ENCODE measurements at places on chromosomes 13 and 19.

DNA sequence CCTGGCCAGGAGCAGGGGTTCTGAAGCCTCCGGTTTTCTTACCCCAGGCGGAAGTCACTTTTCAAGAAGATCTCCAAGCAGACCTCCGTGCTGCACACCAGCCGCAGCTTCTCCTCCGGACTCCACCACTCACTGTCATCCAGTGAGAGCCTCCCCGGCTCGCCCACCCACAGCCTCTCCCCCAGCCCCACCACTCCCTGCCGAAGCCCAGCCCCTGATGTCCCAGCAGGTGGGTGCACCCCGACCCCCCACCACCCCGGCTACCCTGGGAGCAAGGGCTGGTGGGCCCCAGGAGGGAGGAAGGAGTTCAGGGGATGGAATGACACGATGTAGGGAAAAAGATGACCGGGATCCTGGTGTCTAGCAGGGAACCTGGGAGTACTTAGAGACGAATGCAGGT lies 5.6 kb upstream of the PIK3R2 start:
- no peak for DNase-seq
- H3K27ac ChIP-seq = no peak overlapping the region
- no peaks in the 10 kb centered on the region for H3K27me3 ChIP-seq
- no peak overlapping the region for H3K4me3 ChIP-seq
- H3K4me1 ChIP-seq = peaks cover 7% of the 10 kb centered on the region

GRCh38 chr13:37446503-37446902 lies 152.1 kb downstream of the POSTN start:
- no peaks in the 10 kb centered on the region for H3K4me1 ChIP-seq
- DNase-seq = no peak
- H3K4me3 ChIP-seq = no peak overlapping the region
- no peak overlapping the region for H3K27ac ChIP-seq

DNA sequence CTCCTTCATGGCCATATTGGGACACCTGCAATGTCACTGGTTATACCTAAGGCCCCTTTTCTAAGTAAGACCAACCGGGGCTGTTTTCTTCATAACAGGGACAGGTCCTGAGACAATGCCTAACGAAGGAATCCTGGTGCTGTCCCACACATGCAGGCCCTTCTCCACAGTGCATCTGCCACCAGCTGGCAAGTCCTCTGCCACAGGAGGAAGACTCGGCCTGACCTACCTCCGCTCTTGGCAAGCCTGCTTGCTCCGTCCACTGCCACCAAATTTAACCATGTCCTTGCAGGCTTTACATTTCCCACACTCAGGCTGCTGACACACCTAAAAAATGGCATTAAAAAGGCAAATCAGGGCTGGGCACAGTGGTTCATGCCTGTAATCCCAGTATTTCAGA lies 31.8 kb upstream of the EIF3G start:
- H3K4me1 ChIP-seq = peaks cover 1% of the 10 kb centered on the region
- H3K27me3 ChIP-seq = no peaks in the 10 kb centered on the region
- H3K36me3 ChIP-seq = peaks cover 38% of the 10 kb centered on the region
- H3K27ac ChIP-seq = peak overlapping the region; percentile 54

DNA sequence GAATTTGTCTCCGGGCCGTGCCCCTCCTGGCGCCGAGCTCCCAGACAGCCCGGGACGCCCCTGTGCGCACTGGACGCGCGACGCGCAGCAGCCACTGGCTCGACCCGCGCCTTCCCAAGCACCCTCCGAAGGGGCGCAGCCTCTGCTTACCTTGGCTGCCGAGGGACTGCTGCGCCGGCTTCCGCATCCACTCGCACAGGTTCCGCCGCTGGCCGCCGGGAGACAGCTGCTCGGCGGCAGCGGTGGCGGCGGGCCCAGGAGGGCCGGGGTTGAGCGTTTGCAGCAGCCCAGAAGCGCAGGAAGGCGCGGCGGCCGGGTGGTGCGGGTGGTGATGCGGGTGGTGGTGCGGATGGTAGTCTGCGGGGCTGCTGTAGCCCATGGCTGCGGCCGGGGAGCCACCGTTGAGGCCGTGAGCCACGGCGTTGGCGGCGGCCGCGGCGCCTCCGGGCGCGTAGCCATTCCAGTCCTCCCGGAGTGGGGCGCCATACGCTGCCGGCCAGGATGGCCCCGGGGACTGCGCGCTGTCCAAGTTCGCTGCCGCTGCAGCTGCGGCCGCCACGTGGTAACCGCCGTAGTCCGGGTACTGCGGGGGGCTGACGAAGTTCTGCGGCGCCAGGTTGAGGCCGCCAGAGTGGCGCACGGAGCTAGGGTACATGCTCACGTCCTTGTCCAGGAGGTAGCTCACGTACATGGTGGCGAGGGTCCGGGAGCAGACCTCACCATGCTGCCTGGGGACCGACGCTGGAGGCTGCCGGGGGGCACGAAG lies 616 bp downstream of the CDX2 start:
- no peak overlapping the region for H3K27ac ChIP-seq
- peaks cover 14% of the 10 kb centered on the region for H3K4me1 ChIP-seq
- H3K36me3 ChIP-seq = no peaks in the 10 kb centered on the region
- peak overlapping the region; percentile 42 for H3K4me3 ChIP-seq
- peaks cover 97% of the 10 kb centered on the region for H3K27me3 ChIP-seq
